ENCODE measurements at places on chromosomes 4 and X.

DNA sequence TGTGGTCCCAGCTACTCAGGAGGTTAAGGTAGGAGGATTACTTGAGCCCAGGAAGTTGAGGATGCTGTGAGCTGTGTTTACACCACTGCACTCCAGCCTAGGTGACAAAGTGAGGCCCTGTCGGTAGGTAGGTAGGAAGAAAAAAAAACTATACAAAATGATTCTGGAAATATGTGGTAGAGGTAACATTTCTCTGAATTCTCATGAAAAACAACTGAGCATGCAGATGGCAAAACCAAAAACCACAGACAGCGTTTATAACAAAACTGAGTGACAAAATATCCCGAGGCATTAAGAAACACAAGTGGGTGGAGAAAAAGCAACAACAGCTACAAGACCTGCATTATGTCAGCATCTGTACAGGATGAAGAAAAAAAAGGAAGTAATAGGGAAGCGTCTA lies 211.7 kb downstream of the DLG3 start:
- peak; percentile 1 for DNase-seq

- DNase-seq = no peak
Observed at GRCh38 chr4:19686456-19686855, 565.2 kb upstream of the SLIT2 start.

- peak; percentile 18 for DNase-seq
Observed at GRCh38 chrX:9464435-9465371, at the start of gene TBL1X. TBL1X (plus strand) TSS chrX:9465058; CDS start chrX:9653587, 188,529 bp downstream.

DNA sequence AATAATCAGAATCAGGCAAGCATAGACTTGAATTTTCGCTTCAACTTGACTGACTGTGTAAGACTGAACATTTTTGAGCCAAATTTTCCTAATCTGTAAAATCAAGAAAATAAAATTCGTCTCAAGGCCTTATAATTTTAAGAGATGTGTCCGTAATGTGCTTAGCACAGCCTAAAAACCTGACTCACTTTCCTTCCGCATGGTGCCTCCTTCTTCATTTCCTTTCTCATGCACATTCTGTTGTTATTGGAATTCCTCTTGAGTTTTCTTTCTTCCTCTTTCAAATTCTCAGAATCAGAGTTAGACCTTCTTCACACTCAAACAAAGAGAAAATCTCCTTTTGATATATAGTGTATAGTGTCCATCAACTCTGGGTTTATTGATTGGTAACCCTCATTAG lies 208.9 kb upstream of the SLIT2 start:
- DNase-seq = no peak

- DNase-seq = no peak
Observed at GRCh38 chr4:726838-727237, 21.2 kb downstream of the PCGF3 start.

GRCh38 chrX:5220421-5220820 lies 1008.2 kb downstream of the NLGN4X start:
- no peak for DNase-seq

GRCh38 chrX:39855748-39856129 lies 242.0 kb downstream of the BCOR start:
- peak; percentile 36 for DNase-seq

DNA sequence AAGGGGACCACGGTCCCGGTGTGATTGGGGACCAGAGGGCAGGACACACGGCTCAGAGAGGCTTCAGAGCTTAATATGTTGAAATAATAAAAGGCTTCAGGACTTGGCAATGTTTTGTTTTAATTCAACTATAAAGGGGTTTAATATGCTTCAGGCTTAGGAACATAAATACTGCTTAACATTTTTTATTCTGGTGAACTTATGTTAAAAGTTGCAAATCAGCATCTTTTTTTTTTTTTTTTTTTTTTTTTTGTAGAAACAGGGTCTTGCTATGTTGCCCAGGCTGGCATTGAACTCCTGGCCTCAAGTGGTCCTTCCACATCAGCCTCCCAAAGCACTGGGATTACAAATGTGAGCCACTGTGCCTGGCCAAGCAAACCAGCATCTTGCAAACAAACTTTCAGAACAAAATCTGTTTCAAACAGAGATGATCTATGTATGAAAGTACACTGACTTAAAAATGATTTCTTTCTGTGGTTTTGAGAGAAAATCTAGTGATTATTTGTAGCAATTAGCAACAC lies 37.7 kb downstream of the RHOH start:
- DNase-seq = no peak

GRCh38 chrX:111661241-111661640 lies 19.7 kb upstream of the ALG13 start:
- DNase-seq = no peak

DNA sequence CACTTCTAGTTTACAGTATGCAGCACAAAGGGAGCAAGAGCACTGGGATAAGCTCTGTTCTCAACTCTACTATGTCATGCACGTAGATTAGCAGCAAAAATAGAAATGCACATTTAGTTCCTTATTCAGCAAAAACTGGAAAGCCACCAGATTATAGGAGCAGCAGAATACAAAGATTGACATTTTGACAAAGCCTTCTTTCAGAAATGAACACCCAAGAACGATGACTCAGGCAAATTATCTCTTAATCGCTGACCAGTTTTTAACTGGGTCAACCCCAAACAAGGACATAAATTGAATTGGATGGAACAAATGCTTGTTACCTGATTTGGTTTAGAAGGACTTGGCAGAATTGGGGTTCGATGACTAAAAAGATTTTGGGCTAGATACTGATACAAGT lies 775.3 kb upstream of the HS3ST1 start:
- no peak for DNase-seq

DNA sequence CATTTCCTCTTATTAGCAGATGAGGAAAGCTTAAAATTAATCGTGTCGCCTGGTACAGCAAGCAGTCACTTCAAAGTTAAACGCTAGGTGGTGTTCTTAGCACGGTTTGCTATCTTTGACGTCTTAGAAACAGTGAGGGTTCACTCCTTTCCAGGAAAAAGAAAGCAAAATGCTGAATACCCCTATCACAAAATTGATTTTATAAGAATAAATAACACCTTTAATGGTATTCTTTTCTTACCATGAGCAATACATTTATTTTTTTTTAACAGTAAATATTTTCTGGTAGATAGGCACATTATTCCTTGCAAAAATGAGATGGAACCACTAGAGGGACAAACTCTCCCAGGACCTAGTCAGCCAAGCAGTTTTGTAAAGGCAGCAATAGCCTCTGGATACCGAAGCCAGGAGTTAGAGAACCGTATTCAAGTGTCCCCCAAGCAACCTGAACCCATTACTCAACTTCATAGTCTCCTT lies 153.9 kb downstream of the KDR start:
- peak; percentile 66 for DNase-seq

DNA sequence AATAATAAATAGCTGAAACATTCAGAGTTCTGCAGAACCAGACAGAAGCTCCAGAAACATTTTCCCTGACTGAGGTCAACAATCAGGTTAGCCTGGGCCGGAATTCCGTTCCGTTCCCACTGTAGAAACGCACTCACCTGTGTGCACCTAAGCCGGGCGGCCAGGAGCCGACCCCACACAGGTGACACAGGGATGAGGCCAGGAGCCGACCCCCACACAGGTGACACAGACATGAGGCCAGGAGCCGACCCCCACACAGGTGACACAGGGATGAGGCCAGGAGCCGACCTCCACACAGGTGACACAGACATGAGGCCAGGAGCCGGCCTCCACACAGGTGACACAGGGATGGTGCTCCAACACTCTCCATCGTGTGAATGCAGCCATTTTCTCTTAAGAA lies 21.9 kb downstream of the FAT1 start:
- DNase-seq = no peak

DNA sequence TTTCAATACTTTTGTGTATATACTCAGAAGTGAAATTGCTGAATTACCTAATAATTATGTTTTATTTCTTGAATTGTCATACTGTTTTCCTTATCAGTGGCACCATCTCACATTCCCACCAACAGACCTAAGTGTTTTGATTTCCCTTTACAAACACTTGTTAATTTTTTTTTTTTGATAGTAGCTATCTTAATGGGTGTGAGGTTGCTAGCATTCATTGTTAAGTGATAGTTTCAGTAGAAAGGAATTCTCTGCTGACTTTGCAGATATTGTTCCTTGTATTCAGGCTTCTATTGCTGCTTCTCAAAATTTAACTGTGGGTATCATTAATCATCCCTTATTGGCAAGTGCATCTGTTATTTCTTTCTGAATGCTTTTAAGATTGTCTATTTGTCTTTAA lies 927.5 kb upstream of the SLIT2 start:
- DNase-seq = no peak

DNA sequence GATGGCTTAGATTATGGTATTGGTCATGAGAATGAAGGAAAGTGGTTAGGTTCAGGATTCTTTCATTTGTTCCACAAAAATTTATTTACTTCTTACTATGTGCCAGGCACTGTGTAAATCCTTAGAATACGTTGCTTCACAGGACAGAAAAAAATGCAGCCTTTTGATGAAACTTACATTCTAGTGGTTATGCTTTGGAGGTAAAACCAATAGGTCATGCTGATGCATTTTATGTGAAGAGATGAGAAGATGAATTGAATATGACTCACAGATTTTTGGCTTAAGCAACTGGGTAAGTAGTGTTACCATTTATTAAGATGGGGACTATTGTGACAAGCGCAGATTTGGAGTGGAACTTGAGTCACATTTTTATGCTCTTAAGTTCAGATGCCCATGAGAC lies 165.3 kb downstream of the GLRA2 start:
- DNase-seq = no peak

GRCh38 chr4:185836241-185837084 lies 24.5 kb upstream of the SORBS2 start:
- no peak for DNase-seq

- no peak for DNase-seq
Observed at GRCh38 chrX:3563451-3563850, 150.0 kb downstream of the PRKX start.

DNA sequence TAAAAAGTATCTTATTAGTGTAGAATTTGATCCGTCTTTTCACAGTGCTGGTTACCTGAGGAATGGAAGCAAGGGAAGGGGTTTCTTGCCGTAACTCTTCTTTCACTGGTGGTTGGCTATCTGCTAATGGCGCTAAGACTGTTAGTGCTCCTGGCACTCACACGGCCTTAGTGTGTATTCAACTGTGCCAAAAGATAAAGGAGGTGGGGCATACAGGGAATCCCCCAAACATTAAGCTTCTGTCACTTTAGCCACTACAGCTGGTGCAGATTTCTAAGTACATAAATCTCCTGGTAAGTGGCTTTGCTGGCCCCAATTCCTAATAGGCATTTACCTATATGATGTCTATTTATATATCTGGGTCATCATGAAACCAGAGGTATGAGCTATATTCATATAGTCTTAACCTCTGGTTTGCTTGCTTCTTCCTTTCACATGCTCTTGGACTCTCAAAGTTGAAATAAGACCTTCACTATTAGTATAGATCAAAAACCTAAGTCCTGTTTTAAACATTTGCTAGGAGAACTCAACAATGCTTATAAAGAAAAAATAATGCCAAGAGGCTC lies 95.1 kb downstream of the TSPAN7 start:
- DNase-seq = no peak

DNA sequence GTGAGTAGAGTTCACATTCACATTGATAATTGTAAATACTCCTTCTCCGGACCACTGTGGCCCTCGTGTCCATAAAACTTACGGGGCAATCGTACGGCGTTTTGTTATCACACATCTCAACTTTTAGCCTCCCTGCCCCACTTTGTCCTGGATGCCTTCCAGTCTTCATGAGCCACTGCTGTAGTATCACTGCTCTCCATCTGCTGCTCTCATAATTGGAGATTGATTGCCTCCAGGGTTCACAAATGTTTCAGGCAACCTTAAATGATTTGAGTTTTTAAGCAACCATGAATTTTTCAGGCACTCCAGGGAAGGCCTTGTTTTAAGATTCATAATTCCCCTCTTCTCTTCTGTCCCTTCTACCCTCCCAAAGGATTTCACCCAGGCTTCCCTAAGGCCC lies 28.4 kb downstream of the ALPK1 start:
- DNase-seq = no peak

GRCh38 chr4:126869967-126870366 lies 762.8 kb upstream of the INTU start:
- DNase-seq = no peak

DNA sequence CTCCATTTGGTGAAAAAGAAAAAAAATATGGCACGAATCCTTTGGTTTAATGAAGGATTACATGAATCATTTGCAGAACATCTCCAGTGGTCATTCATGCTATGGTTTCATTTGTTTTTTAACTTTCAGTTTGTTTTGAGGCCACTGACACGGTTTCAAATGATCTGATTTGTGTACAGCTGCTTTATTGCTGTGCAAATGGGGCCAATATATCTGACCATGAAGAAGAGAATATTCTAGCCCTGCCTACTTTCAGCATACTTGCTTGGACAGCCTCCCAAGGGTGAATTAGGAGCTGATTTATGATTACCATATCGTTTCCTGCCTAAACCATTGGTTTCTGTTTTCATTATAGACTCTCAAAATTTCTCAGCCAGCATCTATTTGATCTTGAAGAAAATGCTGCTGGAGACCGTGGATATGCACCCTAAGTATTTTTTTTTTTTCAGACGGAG lies 30.7 kb downstream of the SPARCL1 start:
- no peak for DNase-seq

GRCh38 chr4:51825341-51825740 lies 17.6 kb upstream of the DCUN1D4 start:
- no peak for DNase-seq

- peak; percentile 83 for DNase-seq
Observed at GRCh38 chr4:86927843-86928395, 6.9 kb upstream of the AFF1 start.

DNA sequence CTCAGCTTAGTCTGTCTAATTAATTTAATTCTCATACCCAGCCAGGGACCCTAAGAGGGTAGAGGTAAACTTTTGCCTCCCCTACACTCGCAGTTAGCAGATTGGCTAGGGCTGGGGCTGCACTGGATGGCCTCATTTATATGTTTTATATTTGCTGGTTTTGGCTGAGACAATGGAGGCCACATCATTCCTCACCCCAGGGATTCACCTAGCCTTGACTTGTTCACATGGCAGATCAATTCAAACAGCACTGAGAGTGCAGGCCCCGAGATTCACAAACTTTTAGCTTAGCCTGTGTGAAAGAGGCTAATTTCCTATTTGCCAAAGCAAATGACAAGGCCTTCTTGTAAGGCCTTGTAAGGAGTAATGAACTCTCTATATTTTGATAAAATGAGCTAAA lies 844.4 kb downstream of the ARAP2 start:
- no peak for DNase-seq

DNA sequence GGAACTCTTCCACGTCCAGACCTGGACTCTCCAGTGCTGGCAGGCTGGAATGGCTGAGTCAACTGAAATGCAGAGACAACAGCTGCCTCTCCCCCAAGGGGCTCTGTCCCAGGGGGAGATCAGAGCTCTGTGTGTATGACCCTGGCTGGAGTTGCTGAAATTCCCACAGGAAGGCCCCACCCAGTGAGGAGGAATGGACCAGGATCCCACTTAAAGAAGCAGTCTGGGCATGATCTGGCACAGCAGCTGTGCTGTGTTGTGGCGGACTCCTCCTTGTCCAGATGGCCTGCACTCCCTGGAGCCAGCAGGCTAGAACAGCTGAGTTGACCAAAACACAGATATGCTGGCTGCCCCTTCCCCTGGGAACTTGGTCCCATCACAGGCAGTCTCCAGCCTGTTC lies 25.4 kb downstream of the C4orf17 start:
- no peak for DNase-seq

GRCh38 chr4:119136546-119136945 lies 914 bp downstream of the MYOZ2 start:
- no peak for DNase-seq

- DNase-seq = no peak
Observed at GRCh38 chr4:123600987-123601904, 204.7 kb downstream of the SPRY1 start.

Measured in suppressor macrophage treated with lipopolysaccharide for 4 hours (primary cell).